ENCODE measurements at places on chromosomes 1 and 21. TPM values are rescaled to one million over a fixed set of nuclear protein-coding genes. Genes with fewer than 3 reads are reported as not detected.

- no peak for DNase-seq
These were observed 13.0 kb downstream of the TIE1 start for GRCh38 chr1:43313771-43314170.

Gene GPR3
- total RNA-seq, result 0.64 TPM

Gene RAP1GAP
- total RNA-seq, result not detected

Gene CD1E
- total RNA-seq, result not detected

DNA sequence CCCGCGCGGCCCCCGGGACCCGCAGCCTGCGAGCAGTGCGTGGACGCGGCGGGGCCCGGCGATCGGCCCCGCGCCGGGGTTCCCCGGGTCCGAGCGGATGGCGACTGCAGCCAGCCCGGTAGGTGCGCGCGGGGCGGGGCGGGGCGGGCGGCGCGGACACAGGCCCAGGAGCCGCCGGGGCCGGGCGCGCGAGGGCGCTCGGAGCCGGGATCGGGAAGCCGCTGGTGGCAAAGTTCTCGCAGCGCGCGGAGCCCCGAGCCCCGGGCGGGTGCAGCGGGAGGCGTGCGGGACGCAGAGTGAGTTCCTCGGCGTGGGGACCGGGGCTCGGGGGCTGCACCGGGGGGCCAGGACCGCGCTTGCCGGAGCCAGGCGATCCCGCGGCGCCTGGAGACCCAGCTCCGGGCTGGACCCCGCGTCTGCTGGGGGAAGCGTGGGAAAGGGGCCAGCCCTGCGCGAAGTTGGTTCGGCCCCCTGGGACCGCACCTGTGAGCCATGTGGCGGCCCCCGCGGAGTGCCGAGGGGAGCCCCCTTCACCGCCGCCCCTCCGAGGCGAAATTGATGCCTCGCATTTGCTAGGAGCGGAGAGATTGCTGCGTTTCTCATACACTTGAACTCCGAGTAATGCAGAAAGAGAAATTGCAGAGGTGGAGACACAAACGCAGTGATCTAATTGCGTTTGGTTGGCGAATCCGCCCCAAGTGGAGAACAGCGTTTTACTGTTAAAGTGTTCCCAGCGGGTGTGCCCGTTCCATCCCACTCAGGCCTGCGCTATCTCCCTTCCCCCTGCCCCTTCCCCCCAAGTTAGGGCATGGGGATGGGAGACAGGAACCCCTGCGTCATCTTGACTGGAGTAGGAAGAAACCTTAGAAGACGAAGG lies 228.9 kb upstream of the TMEM51 start:
- DNase-seq, result peak; percentile 65

DNA sequence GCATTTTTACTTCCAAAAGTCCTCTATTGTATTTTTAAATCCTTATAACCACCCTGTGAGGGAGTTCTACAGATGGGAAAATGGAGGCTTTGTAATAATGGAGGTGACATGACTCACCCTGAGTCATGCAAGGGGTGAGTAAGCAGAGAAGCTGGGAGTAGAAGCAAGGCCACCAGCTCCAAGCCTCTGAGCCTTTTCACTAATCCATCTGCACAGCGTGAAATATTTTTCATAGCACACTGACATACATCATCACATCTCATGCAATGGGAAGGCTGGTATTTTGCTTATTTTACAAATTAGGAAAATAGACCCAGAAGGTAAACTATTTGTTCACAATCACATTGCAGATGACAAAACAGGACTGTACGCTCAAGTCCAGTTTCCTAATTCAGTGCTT lies 96.9 kb downstream of the KCNH1 start:
- peak; percentile 83 for DNase-seq

GRCh38 chr1:115364046-115364779 lies 26.2 kb upstream of the NGF start:
- DNase-seq, result peak; percentile 56

GRCh38 chr1:219488275-219488674 lies 124.6 kb downstream of the ZC3H11B start:
- DNase-seq, result no peak

GRCh38 chr1:31951276-31951675 lies 13.1 kb upstream of the PTP4A2 start:
- DNase-seq, result no peak

DNA sequence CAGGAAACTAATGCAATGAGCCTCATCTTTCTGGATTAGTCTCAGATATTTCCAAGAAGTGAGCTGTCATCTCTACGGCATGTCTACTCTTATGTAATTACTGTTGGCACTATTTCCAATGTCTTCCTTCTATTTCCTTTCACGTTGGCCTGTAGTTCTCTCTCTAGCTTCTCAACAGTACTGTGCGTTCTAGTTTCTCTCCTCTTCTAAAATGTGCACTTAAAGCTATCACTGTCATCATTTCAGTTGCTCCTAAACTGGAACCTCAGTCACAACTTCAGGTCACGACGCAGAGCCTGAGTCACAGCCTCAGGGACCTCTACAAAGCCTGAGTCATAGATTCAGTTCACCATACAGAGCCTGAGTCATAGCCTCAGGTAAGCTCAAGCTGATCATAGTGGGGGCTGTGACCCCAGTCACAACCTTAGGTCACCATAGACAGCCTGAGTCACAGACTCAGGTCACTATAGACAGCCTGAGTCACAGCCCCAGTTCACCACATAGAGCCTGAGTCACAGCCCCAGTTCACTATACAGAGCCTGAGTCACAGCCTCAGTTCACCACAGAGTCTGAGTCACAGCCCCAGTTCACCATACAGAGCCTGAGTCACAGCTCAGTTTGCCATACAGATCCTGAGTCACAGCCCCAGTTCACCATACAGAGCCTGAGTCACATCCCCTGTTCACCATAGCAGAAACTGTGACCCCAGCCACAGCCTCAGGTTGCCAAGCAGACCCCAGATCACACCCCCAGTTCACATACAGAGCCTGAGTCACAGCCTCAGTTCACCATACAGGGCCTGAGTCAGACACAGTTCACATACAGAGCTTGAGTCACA lies 13.0 kb downstream of the WNT9A start:
- DNase-seq, result peak; percentile 49

Gene EFNA3
- 0.43 TPM for total RNA-seq

GRCh38 chr1:155640367-155640766 lies 30.3 kb downstream of the MSTO1 start:
- DNase-seq, result no peak

DNA sequence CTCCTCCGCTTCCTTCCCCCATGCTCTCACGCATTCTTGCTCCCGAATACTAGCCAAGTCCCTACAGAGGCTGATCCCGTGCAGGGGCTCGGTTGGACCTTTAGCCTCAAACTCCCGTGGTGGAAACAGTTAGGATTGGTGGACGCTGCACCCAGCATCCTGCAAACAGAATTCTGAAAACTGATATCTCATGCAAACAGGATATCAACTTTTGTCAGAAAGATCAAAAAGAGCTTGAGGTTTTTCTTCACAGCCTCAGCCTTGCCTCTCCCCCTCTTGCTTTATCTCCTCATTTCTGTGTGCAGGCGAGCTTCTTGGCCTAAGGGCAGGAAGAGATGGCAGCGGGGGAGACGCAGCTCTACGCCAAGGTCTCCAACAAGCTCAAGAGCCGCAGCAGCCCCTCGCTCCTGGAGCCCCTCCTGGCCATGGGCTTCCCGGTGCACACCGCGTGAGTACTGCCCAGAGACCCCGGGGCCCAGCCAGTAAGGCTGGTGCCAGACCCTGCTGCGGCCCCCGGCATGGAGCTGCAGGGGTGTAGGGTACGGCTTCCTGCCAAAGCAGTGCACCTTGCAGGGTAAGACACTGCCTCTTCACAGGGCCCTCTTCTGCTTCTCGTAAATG lies at the start of gene UBASH3A:
Gene UBASH3A (plus strand): TSS at position 292 of the 621 bp plus-strand sequence. CDS start 44 bp downstream, at position 336.
- DNase-seq, result no peak

Gene HOOK1
- total RNA-seq, result not detected

- no peak for DNase-seq
These were observed 35.8 kb downstream of the UBIAD1 start for GRCh38 chr1:11308699-11309224.

Gene ALX3
- total RNA-seq, result not detected

DNA sequence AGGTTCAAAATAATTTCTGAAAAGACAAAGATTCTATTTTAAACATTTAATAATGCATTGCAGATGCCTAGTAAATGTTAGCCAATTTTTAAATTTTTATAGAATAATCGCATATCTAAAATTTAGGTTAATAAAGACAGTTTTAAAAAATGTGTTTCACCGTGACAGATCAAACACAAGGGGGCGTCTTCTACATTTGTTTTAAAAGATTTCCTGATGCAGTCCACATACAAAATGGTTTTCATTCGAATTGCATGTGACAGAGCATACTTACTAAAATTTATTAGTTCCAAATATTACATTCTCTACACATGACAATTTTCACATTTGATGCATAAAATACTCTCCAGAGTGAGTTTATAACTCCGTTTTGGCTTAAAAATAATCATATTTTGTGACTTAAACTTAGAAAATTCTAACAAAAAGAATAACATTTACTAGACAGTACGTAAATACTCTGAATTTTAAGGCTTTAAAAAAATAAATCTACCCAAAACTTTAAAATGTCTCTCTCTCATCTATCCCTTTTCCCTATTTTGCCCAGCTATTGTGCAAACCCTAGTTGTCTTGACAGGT lies 75.5 kb downstream of the ADAMTS1 start:
- DNase-seq, result peak; percentile 82

GRCh38 chr1:86205741-86206140 lies 49.2 kb upstream of the COL24A1 start:
- no peak for DNase-seq

Gene SLC44A3
- total RNA-seq, result 1.9 TPM

- peak; percentile 96 for DNase-seq
These were observed 15.2 kb upstream of the GPR153 start for GRCh38 chr1:6275826-6276782.

GRCh38 chr1:26351590-26352337 lies 2.2 kb downstream of the CRYBG2 start:
- DNase-seq, result no peak

DNA sequence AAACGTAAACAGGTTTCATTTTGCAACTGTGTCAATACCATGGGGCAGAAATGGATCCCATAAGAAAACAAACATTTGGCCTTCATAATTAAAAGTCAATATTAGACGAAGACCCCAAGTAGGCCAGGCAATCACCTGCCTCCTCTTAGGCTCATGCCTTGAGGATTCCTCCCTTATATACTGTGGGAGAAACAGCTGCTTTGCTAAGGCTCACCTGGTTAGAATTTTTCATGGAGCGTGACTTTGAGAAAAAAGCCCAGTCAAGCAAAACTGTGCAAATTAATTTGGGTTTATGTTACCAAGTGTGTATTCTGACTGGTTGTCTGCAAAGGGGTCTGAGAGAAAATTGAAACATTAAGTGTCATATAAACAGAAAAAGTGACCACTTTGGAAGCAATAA lies 605.3 kb upstream of the USP24 start:
- DNase-seq, result no peak

- no peak for DNase-seq
These were observed 486 bp upstream of the DSTYK start for GRCh38 chr1:205211839-205212536.

Measured in fibroblast of villous mesenchyme (primary cell).